Nephron progenitor cell (in vitro differentiated cells): ENCODE measurements at places on chromosomes 6 and 20.
A peak's percentile ranks its signal among the peaks of the same experiment; 100 is the strongest.

GRCh38 chr20:43846516-43846905 lies 68.1 kb upstream of the TOX2 start:
- no peak for DNase-seq
- peaks cover 10% of the 10 kb centered on the region for H3K4me1 ChIP-seq
- no peaks in the 10 kb centered on the region for H3K36me3 ChIP-seq
- no peak overlapping the region for H3K4me3 ChIP-seq
- H3K27ac ChIP-seq = no peak overlapping the region

DNA sequence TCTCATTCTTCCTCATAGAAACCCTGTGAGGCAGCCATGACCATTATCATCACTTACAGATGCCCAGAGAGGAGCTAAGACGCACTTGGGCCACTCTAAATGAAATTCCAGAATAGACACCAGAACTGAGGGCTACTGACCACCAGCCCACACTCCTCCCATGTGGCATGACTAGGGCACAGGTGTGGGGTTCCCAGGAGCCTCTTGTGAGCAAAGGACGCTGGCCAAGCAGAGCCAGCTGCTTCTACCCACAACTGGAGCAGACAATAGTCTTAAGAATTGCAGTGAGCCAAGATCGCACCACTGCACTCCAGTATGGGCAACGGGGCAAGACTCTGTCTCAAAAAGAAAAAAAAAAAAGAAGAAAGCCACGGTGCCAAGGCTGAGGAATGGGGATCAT lies 10.0 kb downstream of the AHCY start:
- H3K4me3 ChIP-seq = no peak overlapping the region
- no peak for DNase-seq
- H3K36me3 ChIP-seq = peaks cover 63% of the 10 kb centered on the region
- H3K27ac ChIP-seq = no peak overlapping the region

GRCh38 chr20:36866164-36866563 lies 9.8 kb upstream of the TLDC2 start:
- peaks cover 17% of the 10 kb centered on the region for H3K27me3 ChIP-seq
- H3K4me3 ChIP-seq = peak overlapping the region; percentile 2
- H3K4me1 ChIP-seq = peaks cover 32% of the 10 kb centered on the region
- no peaks in the 10 kb centered on the region for H3K36me3 ChIP-seq
- H3K27ac ChIP-seq = no peak overlapping the region

DNA sequence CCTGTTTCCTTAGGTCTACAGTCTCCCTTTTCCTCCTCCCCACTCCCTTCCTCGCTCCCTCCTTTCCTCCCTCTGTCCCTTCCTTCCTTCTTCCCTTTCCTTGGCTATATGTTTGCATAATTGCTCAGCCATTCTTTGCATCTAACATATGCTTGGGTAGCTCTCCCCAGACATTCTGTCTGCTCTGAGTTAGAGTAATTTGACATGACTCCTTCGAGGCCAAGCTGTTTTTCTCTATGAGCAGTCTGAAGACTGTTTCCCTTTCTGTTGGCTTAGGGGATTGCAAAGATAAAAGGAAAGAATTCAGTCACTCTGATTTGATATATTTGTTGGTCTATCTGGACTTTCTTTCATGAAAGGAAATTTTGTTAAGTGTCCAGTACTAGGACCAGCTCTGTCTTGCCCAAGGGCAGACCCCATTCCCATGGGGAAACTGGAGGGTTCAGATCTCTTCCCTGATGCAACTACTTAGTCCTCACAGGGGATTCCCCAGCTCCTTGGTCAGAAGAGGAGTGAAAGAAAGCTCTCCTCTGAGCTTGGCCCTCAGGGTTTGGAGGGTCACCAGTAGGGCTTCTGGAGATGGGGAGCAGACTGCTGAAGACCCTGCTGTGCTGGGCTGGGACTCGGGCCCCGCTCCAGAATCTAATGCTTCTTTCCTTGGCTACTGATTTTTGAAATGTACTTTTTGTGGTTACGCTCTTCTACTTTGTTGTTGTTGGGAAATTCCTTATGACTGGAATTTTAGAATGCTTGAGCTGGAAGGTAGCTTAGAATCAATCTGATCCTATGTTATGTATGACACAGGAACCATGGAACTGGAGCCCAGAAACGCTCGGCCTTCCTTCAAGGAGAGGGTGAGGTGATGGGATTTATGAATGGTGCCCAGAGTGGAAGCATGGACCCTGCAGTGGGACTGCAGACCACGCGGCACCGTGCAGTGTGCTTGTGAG lies 63.7 kb upstream of the SLC22A23 start:
- H3K36me3 ChIP-seq = peaks cover 4% of the 10 kb centered on the region
- H3K27me3 ChIP-seq = peaks cover 12% of the 10 kb centered on the region
- H3K27ac ChIP-seq = no peak overlapping the region
- H3K4me3 ChIP-seq = no peak overlapping the region
- peaks cover 29% of the 10 kb centered on the region for H3K4me1 ChIP-seq
